ENCODE measurements at places on chromosomes 7 and 10. TPM values are rescaled to one million over a fixed set of nuclear protein-coding genes. Genes with fewer than 3 reads are reported as not detected.

Gene HMX2
- total RNA-seq = not detected

Gene PTPRZ1
- total RNA-seq = 3.6 TPM

Gene ZMIZ1
- 28.4 TPM for total RNA-seq

Gene DTX2
- total RNA-seq = 19.7 TPM

Gene MEOX2
- total RNA-seq = 52.5 TPM

Gene SRRM3
- 4.2 TPM for total RNA-seq

Gene TRDMT1
- 5.9 TPM for total RNA-seq

Gene HOXA6
- 5.7 TPM for total RNA-seq

Gene OR6V1
- total RNA-seq = not detected

Gene HOXA9
- total RNA-seq = 1.2 TPM

Gene TEX47
- total RNA-seq = not detected

Gene NUTM2B
- 0.42 TPM for total RNA-seq

Gene GARIN1A
- 1.1 TPM for total RNA-seq

Gene CC2D2B
- total RNA-seq = not detected

Gene OPN1SW
- not detected for total RNA-seq

Gene INA
- not detected for total RNA-seq

Gene EBF3
- total RNA-seq = 16.1 TPM

Gene FAM53B
- total RNA-seq = 14.4 TPM

Gene LRRC17
- 5.0 TPM for total RNA-seq

Gene CLCN1
- not detected for total RNA-seq

Gene PRF1
- total RNA-seq = not detected

Gene GPR26
- not detected for total RNA-seq

Gene PRLHR
- total RNA-seq = not detected

Gene LRRD1
- 0.15 TPM for total RNA-seq

Gene KLF14
- total RNA-seq = 0.45 TPM

Gene ANKRD30A
- 7.1 TPM for total RNA-seq

Gene PPRC1
- 56.1 TPM for total RNA-seq

Gene SPDYE2
- total RNA-seq = not detected

Gene PTN
- total RNA-seq = 6.4 TPM

Gene LIPJ
- not detected for total RNA-seq

Gene LDB3
- total RNA-seq = not detected

Gene UPK3BL2
- 24.7 TPM for total RNA-seq

All from A375 (cell line).